Stimulated activated CD4-positive, alpha-beta T cell treated with anti-CD3 and anti-CD28 coated beads, Interleukin-4, amount 100 ng/mL, for 48 hours (primary cell): ENCODE measurements at places on chromosomes 7 and 10.

DNA sequence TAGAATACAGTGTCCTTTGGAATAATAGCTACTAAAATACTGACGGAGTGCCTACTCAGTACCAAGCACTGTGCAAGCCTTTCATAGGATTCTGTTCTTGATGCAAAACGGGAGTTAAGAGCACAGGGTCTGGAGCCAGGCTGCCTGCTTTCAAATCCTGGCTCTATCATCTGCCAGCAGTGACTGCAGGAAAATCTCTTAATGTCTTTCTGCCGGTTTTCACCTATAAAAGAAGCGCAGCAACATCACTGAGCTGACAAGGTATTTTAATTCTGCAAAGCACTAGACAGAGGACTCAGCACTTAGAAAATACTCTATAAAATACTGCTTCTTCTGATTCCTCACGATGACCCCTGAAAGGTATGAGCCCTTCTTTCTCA, 659 bp downstream of the FIGNL1 start:
- DNase-seq, result no peak

DNA sequence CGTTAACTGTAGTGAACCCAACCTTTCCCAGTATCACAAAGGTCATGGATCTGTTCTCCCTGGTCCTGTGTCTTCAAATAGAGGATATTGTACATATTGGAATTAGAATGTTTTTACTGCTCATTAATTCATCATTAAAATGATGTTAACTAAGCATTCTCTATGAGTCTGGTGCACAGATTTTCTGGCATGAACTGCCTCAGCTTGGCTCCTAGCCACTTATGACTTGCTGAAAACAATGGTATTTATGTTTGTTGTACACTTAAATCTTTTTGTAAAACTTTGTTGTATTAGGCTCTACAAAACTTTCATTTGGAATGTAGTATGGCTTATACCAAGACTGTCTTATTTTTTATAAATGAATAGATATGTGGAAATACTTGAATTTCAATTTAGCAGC, 329.4 kb downstream of the TFEC start:
- no peak for DNase-seq

GRCh38 chr10:16989826-16990293, 139.8 kb downstream of the CUBN start:
- DNase-seq, result no peak

DNA sequence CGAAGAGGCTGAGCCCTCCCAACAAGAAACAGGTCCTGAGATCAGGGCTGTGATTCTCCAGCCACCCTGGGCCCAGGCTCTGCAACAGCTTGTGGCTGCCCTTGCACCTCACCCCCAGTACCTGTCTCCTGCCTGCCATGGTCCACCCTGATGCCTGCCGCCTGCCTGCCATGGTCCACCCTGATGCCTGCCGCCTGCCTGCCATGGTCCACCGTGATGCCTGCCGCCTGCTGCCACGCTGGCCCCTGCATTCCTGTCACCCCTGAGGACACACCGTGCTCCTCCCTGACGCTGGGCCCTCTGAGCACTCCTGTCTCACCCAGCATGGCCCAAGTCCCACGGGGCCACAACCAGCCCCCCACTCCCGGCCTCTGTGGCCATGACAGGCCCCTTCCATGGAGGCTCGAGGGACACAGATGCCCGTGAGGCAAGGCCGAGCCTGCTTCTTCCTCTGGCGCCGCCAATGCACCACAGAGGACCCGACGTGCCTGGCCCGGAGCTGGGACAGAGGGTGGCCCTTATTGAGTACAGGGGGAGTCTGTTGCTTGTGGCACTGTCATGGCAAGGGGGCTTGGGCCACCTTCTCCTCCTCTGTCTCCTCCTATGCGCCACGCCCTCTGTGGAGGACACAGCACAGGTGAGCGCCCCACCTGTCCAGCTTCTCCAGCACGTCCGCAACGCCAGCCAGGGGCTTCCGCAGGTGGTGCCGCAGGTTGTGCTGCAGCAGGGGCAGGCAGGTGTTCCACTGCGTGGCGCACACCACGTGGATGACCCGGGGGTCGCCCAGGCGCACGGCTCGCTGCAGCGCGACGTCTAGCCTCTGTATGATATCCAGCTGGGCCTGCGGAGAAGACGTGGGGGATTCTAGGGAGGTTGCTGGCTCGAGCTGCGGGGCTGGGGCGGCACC, 18.1 kb downstream of the CFAP46 start:
- DNase-seq, result no peak

- no peak for DNase-seq
Observed at GRCh38 chr7:89839329-89839728, 314.9 kb upstream of the STEAP1 start.

- DNase-seq, result peak; percentile 2
Observed at GRCh38 chr7:82677493-82677892, 233.9 kb upstream of the CACNA2D1 start.

DNA sequence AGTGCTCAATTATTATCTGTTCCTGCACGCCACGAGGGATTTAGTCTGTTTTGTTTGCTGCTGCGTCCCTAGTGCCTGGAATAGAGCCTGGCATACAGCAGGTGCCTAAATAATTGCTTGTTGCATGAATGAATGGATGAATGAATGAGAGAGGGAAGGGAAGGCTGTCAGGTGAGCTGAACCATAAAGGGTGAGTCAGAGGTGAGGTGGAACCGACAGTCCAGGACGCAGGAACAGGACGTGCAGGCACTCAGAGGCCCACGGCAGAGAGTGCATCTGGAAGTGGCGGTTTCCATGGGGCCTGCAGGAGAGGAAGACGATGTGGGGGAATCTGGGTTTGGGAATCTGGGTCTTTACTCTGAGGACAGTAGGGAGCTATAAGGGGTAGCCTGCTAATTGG, 17.7 kb upstream of the PPIF start:
- no peak for DNase-seq

DNA sequence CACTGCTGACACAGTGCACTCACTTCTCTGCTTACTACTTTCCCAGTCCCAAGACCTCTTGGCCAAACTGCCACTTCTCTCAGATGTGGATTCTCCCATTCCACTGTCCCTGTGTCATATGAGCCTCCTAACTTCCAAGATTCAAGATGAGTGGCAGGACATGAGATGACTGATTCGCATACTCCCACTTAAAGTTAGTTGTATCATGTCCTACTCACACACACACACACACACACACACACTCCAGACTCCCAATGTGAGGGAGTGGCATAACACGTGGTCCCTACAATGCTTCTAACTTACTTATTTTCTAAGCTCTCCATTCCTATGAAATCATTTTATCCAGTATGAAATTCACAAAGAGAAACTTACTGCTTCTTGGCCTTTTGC, 67.0 kb upstream of the CAV2 start:
- no peak for DNase-seq

DNA sequence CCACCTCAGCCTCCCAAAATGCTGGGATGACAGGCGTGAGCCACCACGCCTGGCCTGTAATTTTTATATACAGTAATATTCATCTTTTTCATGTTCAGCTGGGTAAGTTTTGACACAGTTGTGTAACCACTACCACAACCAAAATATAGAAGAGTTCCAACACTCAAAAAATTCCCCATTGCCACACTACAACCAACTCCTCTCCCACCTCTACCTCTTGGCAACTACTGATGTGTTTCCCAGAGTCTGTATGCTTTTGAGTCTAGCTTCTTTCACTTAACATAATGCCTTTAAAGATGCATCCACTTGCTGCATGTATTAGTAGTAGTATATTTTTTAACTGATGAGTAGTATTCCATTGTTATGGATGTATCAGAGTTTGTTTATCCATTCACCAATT, 90.7 kb downstream of the SRPK2 start:
- no peak for DNase-seq

- no peak for DNase-seq
Observed at GRCh38 chr7:80185571-80185970, 50.9 kb downstream of the GNAI1 start.

DNA sequence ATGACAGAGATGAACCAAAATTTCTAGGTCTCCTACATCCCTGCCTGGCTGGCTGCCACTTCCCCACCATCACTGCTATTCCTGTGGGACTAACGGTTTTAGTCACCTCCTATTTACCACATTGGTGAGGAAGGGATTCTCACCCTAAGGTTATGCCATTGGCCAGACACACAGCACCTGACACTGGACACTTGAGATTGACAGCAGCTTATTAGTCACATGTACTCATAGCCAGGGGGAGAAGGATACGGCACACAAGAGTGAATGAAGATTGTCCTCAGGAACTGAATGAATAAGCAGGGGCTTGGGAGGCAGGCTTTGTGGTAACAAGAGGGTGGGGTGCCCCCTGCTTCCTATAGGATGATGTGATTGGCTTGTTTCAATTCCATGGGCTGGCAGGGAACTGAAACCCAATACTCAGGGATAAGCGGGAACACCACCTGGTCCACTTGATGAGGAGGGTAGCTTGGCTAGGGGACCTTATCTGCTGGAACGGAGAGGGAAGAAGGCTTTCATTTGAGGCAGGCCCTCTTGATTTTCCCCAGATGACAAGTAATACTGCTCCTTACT, 99.0 kb downstream of the SPAG6 start:
- DNase-seq, result no peak

DNA sequence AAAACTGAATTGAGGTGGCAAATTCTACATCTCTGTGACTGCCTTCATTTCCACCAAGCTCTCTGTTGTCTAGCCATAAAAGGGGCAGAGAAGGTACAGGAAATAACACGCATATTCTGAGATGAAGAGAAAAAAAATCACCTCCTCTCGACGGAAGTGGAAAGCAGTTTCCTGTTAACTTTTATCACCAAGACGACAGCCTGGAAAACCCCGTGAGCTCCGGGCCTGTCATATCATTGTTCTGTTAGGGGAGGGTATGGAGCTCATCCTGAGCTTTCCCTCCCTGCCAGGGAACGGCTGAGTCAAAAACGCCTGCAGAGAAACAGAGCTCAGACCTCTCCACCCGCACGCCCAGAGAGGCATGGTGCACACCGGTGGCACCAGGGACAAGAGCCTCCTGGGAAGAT, 200.3 kb downstream of the PRPF18 start:
- DNase-seq, result peak; percentile 42

GRCh38 chr10:7085913-7086589, 324.8 kb downstream of the SFMBT2 start:
- no peak for DNase-seq

- no peak for DNase-seq
Observed at GRCh38 chr7:3267966-3268690, 32.9 kb upstream of the SDK1 start.

GRCh38 chr10:108421266-108421665, 1256.8 kb upstream of the SORCS1 start:
- no peak for DNase-seq

- DNase-seq, result no peak
Observed at GRCh38 chr7:18655912-18656311, 160.4 kb downstream of the HDAC9 start.

DNA sequence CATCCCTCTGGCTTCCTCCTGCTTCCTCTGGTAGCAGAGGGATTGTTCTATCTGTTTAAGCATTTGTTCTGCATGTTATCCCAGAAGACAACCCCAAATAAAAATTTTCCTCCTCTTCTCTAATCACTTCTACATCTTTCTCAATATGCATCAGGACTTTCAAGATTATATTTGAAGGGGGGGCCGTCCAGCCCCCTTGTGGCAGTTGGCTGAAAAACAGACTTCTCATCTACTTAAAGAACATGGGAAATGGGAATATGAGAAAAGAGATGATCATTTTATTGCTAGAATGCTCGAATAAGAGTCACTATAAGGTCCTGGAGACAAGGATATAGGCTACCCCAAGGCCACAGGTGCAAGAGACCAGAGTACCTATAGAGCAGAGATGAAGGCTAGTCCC, 466.0 kb downstream of the REEP3 start:
- DNase-seq, result no peak

DNA sequence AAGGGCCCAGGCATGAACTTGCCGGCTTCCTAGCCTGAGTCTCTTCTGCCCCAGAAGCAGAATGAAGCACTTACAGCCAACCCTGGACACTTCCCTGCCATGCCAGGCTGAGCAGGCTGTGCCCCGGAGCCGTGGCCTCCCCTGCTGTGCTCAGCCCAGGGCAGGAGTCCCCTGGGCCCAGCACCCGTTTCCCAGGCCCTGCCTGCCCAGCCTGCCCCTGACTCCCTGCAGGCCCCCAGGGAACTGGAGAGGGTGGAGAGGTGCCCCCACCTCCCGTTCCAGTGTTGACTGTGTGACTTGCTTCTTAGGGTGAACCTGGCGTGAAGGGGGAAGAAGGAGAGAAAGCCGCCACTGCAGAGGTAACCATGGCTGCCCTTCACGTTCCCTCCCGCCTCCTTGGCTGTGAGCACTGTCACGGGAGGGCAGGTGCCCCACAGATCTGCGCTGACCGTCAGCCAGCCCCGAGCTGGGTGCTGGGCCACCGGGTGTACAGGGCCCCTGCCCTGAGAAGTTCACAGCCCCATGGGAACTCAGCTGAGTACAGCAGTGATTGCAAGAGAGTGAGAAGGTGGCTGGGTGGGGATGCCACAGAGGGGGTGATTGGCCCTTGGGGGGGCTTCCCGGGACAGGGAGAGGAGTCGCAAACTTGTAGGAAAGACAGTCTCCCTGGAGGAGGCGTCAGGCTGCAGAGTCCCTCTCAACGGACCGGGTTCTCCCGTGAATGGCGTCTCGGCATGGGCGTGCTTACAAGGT, 75.9 kb downstream of the MYL10 start:
- DNase-seq, result no peak

- no peak for DNase-seq
Observed at GRCh38 chr7:88346357-88346756, 39.7 kb upstream of the STEAP4 start.

- no peak for DNase-seq
Observed at GRCh38 chr10:31100115-31100601, 68.5 kb upstream of the ZNF438 start.

DNA sequence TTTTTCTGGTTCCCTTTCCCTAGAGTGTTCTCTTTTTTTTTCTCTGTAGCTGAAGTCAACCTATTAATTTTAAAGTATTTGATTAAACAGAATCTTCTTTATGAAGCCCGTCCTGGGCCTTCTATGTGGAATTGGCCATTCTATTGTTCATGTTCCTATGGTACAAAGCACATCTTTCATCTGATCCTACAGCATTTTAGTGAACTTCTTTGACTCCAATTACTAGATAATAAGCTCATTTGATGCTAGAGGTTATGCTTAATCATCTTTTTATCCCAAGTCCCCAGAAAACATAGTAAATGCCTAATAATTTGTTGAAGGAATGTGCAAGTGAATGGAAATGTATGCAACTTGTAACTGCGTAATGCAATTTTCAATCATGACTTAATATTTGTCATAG, 472.0 kb upstream of the KLF6 start:
- DNase-seq, result no peak

- no peak for DNase-seq
Observed at GRCh38 chr10:129956876-129957673, 7.0 kb downstream of the EBF3 start.

DNA sequence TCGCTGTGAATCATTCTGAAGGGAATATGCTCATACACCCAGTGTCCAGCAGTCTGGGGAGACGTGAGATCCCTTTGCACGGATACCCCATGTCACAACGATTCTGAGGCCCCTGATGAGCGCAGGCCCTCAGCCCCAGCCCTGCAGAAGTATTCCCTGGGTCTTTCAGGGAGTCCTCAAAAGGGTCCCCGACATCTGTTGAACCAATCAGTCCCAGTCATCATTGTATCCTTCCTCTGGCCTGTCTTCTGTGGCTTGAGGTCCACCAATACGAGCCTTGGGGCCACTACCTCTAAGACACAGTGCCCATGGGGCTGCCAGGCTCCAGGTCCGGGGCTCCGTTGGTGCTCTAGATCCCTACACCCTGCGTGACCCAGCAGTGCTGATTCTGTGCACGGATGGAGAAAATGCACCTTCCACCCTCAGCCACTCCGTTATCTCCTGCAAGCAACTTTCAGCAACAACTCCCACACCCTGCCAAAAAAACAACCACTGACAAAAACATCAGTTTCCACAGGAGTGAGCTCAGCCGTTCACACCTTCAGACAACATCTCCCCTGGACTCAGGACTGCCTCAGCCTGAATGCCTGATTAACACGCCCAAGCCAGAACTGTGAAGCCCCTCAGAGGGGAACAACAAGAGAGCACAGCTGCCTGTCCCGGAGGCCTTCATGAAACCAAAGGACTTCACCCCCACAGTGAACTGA, 46.9 kb upstream of the KDM7A start:
- no peak for DNase-seq
